ENCODE measurements at places on chromosomes 7 and 10. TPM values are rescaled to one million over a fixed set of nuclear protein-coding genes. Genes with fewer than 3 reads are reported as not detected.

The STN1 gene
- 22.0 TPM for total RNA-seq

DNA sequence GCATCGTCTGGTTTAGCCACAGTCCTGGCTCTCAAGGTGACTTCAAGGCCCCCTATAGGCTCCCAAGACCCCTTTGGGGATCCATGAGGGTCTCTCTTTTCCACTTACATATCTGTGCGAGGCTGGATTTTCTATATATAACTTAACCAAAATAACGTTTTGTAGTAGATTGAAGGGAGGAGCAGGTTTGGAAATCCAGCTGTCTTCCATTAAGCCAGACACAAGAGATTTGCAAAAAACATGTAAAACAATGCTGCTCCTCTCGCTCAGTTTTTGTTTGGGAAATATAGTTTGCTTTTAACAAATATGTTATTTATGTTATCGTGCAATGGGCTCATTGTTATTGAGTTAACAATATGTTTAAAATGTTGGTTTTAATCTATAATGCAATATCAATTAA lies 811.2 kb downstream of the TYW1 start:
- no peak overlapping the region for H3K4me3 ChIP-seq
- DNase-seq, result no peak
- H3K4me1 ChIP-seq, result no peaks in the 10 kb centered on the region
- H3K27ac ChIP-seq, result no peak overlapping the region

The MRPL43 gene
- 29.9 TPM for total RNA-seq

DNA sequence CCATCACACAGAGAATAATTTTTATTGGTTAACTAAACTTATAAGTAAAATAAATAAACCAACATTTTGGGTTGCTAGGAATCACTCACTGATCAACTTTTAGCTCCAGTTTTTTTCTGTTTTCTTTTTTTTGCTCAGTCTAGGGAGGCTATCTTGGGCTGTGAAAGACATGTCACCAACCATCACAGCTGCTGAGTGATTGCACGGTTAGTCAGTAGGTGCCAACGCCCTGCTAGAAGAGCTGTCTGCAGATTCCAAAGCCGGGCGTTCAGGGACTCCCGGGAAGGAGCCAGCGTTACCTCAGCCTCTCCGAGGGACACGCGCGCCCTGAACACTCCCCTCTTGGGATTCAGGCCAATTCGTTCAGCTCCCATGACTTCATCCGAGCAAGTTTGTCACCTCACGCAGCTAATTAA lies 604 bp upstream of the STAM start:
- H3K4me1 ChIP-seq, result peaks cover 32% of the 10 kb centered on the region
- no peaks in the 10 kb centered on the region for H3K36me3 ChIP-seq
- DNase-seq, result no peak
- H3K27ac ChIP-seq, result peak overlapping the region; percentile 93
- H3K4me3 ChIP-seq, result peak overlapping the region; percentile 91

The CALHM3 gene
- total RNA-seq, result not detected

DNA sequence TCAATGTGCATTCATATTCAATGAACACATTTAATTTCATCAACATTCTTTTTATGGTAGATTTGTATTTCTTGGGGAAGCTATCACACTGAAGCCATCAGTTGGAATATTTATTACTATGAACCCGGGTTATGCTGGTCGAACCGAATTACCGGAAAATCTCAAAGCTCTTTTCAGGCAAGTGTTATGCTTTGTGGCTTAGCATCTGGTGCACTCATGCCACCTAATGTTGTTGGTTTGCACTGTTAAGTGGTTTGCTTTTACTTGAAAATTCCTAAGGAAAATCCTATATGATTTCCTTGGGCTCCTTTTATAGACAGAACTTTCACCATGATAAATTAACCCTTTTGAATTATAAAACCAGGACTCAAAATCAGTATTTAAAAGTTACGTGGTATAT lies 147.9 kb downstream of the DNAH11 start:
- H3K27ac ChIP-seq, result no peak overlapping the region
- H3K4me1 ChIP-seq, result no peaks in the 10 kb centered on the region
- H3K4me3 ChIP-seq, result no peak overlapping the region
- no peaks in the 10 kb centered on the region for H3K27me3 ChIP-seq
- H3K36me3 ChIP-seq, result no peaks in the 10 kb centered on the region

DNA sequence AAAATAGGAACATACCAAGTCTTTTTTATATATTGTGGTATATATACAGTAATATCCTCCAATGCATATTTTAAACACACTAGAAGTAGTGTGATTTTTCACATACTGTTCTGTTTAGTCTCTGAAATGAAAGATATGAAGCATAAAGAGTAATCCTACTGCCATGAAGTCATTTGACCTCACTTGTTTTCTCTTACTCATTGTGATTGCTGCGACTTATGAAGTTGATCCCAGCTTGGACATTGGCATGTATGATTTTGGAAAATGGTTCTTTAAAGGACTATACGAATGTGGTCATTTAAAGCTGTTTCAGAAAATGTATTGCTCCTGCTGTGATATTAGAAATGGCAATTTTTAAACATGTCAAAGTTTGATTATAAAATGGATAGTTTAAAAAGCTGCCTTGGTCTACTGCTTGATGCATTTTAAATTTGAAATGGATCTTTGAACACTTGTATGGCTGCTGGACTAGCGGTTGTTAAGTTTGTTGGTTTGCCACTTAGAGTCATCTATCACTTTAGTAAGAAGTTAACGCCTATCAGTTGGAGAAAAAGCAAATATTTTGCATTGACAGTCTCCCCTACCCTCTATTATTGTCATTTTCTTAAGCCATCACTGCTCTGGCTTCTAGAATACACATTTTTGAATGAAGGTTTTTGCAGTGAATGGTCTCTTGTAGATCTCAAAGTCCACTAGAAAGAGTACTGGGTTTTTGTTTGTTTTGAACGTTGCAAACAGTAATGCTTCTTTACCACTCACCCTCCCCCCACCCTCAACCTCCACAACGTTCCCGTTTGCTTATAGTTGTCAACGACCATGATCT lies 881 bp upstream of the PCGF5 start:
- no peaks in the 10 kb centered on the region for H3K27me3 ChIP-seq
- peak overlapping the region; percentile 93 for H3K27ac ChIP-seq
- DNase-seq, result no peak
- H3K4me1 ChIP-seq, result peaks cover 20% of the 10 kb centered on the region
- peak overlapping the region; percentile 77 for H3K4me3 ChIP-seq
- H3K36me3 ChIP-seq, result no peaks in the 10 kb centered on the region

The LRRC17 gene
- total RNA-seq, result not detected

The FLNC gene
- total RNA-seq, result 184 TPM

The TSPAN12 gene
- total RNA-seq, result 10.7 TPM

DNA sequence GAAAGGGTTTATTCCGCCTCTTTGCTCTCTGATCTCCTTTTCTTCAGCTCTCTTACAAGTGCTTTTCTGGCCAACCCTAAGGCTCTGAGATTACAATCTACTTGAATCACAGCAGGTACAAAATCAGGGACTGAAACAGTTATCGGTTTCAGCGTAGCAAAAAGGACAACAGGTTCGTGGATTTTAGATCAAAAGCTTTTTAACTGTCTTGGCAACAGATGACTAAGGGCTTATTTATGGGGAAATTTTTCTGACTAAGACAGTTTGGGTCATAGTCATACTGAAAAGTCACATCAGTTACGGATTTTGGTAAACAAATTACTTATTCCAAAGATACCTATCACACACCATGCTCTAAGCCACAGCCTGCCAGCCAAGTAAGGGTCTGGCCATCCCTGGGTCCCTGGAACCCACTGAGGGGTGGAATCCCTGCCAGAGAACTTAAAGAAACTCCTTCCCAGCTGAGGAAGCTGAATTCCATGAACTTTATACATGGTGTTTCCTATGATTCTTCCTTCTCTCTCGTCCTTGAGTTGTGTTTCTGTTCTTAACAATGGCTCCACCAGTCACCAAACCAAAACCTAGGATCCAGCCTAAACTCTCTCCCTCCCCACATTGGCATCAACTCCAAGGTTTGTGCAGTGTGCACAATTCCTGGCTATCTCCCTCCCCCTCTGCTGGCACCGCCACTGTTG lies 169.3 kb downstream of the FAM107B start:
- peak overlapping the region; percentile 80 for H3K4me3 ChIP-seq
- H3K4me1 ChIP-seq, result peaks cover 42% of the 10 kb centered on the region
- H3K27me3 ChIP-seq, result no peaks in the 10 kb centered on the region
- no peak for DNase-seq
- H3K27ac ChIP-seq, result peak overlapping the region; percentile 89

- H3K27me3 ChIP-seq, result no peaks in the 10 kb centered on the region
- no peaks in the 10 kb centered on the region for H3K36me3 ChIP-seq
- DNase-seq, result no peak
- no peak overlapping the region for H3K4me3 ChIP-seq
- peaks cover 36% of the 10 kb centered on the region for H3K4me1 ChIP-seq
These were observed 143.8 kb downstream of the GRK5 start for GRCh38 chr10:119351189-119351588.

GRCh38 chr7:37516664-37517063 lies 68.0 kb upstream of the ELMO1 start:
- H3K36me3 ChIP-seq, result no peaks in the 10 kb centered on the region
- H3K27me3 ChIP-seq, result no peaks in the 10 kb centered on the region
- no peak overlapping the region for H3K27ac ChIP-seq
- H3K4me3 ChIP-seq, result no peak overlapping the region

GRCh38 chr10:34333513-34333912 lies 481.6 kb downstream of the PARD3 start:
- no peak overlapping the region for H3K27ac ChIP-seq
- no peaks in the 10 kb centered on the region for H3K27me3 ChIP-seq
- no peaks in the 10 kb centered on the region for H3K4me1 ChIP-seq
- DNase-seq, result no peak

The DNAJC12 gene
- 9.5 TPM for total RNA-seq

- no peaks in the 10 kb centered on the region for H3K36me3 ChIP-seq
- H3K4me3 ChIP-seq, result no peak overlapping the region
- H3K27ac ChIP-seq, result no peak overlapping the region
- no peaks in the 10 kb centered on the region for H3K4me1 ChIP-seq
- peak; percentile 9 for DNase-seq
These were observed 374.7 kb upstream of the VWC2 start for GRCh38 chr7:49398746-49399145.

- no peaks in the 10 kb centered on the region for H3K4me1 ChIP-seq
- no peaks in the 10 kb centered on the region for H3K36me3 ChIP-seq
- DNase-seq, result peak; percentile 51
- no peaks in the 10 kb centered on the region for H3K27me3 ChIP-seq
- H3K27ac ChIP-seq, result peak overlapping the region; percentile 37
These were observed 56.4 kb upstream of the CAV2 start for GRCh38 chr7:116443101-116443523.

DNA sequence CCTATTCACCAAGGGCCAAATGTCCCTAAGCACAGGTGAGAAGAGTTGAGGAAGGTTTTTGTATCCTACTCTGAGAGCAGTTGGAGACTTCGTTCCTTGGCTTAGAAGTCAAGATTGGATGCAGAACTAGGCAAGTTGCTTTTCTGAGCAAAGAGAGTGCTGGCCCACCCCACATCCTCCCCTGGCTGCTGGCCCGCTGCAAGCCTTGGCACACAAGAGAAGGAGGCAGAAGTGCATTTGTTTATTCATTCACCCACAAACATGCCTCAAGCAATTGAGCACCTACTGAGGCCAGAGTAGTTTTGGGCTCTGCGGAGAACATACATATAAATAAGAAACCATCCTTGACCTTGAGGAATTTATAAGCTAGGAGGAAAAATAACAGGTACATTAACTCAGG lies 318.9 kb downstream of the KCNMA1 start:
- H3K36me3 ChIP-seq, result no peaks in the 10 kb centered on the region
- H3K4me3 ChIP-seq, result no peak overlapping the region
- H3K4me1 ChIP-seq, result no peaks in the 10 kb centered on the region
- no peaks in the 10 kb centered on the region for H3K27me3 ChIP-seq
- H3K27ac ChIP-seq, result no peak overlapping the region

The NUPR2 gene
- 21.9 TPM for total RNA-seq

DNA sequence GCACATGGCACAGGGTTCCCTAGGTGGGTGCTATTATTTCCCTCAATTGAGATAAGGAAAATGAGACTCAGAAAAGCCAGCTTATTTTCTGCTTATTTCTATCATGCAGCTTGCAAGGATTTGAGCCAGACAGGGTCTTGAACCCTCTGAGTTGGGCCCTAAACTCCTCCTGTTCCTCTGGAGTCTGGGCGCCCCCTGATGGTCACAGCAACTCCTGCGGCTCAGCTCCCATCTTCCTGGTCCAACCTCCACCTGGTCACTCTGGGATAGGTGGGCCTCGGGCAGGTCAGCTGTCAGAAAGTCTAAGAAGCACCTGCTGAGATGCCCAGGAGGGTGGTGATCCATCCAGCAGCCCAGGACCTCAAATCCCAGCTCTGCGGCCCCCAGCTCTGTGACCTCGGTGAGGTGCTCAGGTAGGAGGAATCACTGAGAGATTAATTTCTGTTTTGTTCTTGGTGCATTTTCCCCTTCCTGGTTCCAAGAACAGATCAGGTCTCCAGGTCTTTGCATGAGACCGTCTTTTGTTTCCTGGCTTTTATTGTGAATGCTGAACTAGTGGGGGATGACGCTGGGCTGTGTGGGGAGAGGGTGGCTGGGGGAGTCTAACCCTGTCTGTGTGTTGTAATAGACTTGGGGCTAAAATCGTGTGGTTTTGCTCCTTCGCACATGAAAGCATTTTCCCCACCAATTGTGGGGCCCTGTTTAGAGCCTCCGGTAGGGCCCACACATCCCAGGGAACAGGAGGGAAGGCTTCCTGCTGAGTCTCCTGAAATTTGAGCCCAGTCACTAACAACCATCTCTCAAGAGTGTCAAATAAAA lies 32.8 kb downstream of the TMEM130 start:
- peaks cover 7% of the 10 kb centered on the region for H3K4me1 ChIP-seq
- H3K27me3 ChIP-seq, result no peaks in the 10 kb centered on the region
- no peaks in the 10 kb centered on the region for H3K36me3 ChIP-seq
- peak; percentile 62 for DNase-seq
- no peak overlapping the region for H3K27ac ChIP-seq

DNA sequence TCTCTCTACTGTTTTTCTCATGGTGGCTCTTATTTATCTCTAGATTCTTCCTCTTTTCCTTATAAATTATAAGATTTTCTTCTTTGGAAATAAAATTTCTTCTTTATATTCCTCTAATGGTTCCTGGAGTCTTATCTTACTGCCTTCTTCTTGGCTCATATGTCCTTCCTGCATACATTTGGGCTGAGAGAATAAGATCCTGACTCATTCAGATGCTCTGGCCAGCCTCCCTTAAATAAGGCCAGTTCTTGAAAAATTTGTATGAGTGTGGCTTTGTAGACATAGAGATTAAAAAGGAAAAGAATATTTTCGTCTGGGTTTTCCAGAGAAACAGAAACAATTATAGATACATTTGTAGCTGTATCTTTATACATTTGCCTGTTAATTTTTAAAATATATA lies 411.3 kb downstream of the KIF20B start:
- no peaks in the 10 kb centered on the region for H3K27me3 ChIP-seq
- H3K4me1 ChIP-seq, result no peaks in the 10 kb centered on the region
- DNase-seq, result no peak
- no peak overlapping the region for H3K27ac ChIP-seq
- H3K4me3 ChIP-seq, result no peak overlapping the region

The ITPRID1 gene
- 0.58 TPM for total RNA-seq

The IGF2BP3 gene
- not detected for total RNA-seq

GRCh38 chr7:4951903-4952636 lies 6.9 kb downstream of the MMD2 start:
- H3K27ac ChIP-seq, result no peak overlapping the region
- no peaks in the 10 kb centered on the region for H3K27me3 ChIP-seq
- peak; percentile 53 for DNase-seq
- no peaks in the 10 kb centered on the region for H3K36me3 ChIP-seq
- H3K4me1 ChIP-seq, result no peaks in the 10 kb centered on the region
- H3K4me3 ChIP-seq, result no peak overlapping the region

The CLDN15 gene
- total RNA-seq, result 1.2 TPM

- H3K27ac ChIP-seq, result no peak overlapping the region
- peaks cover 50% of the 10 kb centered on the region for H3K27me3 ChIP-seq
- no peak for DNase-seq
These were observed 88.5 kb upstream of the TCERG1L start for GRCh38 chr10:131399981-131400380.

GRCh38 chr7:95317546-95317945 lies 6.8 kb downstream of the PON1 start:
- no peaks in the 10 kb centered on the region for H3K4me1 ChIP-seq
- H3K27me3 ChIP-seq, result no peaks in the 10 kb centered on the region
- no peak for DNase-seq
- H3K27ac ChIP-seq, result no peak overlapping the region
- no peaks in the 10 kb centered on the region for H3K36me3 ChIP-seq
- H3K4me3 ChIP-seq, result no peak overlapping the region
